Stimulated activated CD4-positive, alpha-beta T cell treated with anti-CD3 and anti-CD28 coated beads, Interleukin-1b, Interleukin-23, amount 100 ng/mL, for 24 hours (primary cell): ENCODE measurements at places on chromosomes 13 and 19.

GRCh38 chr13:42834946-42835345 lies 53.6 kb downstream of the FAM216B start:
- no peak for DNase-seq

DNA sequence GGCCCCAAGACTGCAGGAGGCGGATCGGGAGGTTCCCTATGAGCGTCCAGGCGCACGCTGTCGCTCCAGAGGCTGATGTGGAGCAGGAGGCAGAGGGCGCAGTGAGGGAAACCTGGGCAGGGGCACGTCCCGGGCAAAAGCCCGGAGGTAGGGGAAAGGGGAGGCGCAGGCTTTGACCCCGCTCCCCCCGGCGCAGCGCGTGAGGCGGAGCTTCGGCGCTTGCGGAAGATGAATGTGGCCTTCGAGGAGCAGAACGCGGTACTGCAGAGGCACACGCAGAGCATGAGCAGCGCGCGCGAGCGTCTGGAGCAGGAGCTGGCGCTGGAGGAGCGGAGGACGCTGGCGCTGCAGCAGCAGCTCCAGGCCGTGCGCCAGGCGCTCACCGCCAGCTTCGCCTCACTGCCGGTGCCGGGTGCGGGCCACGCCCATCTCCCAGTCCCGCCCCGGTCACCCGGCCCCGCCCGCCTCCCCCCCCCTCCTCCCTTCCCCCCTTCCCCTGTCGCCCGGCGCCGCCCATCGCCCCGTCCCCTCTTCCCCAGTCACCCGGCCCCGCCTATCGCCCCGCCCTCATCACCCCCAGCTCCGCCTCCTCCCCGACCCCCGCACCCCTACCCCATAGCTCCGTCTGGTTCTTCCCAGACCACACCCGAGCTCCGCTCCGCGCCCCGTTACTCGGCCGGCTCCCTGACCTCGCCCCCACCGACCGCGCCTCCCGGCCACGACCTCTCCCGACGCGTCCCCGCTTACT lies 4.1 kb downstream of the HMG20B start:
- no peak for DNase-seq

GRCh38 chr13:33258808-33259193 lies 26.8 kb downstream of the STARD13 start:
- DNase-seq, result no peak

GRCh38 chr13:98937911-98938381 lies 39.9 kb downstream of the DOCK9 start:
- no peak for DNase-seq

DNA sequence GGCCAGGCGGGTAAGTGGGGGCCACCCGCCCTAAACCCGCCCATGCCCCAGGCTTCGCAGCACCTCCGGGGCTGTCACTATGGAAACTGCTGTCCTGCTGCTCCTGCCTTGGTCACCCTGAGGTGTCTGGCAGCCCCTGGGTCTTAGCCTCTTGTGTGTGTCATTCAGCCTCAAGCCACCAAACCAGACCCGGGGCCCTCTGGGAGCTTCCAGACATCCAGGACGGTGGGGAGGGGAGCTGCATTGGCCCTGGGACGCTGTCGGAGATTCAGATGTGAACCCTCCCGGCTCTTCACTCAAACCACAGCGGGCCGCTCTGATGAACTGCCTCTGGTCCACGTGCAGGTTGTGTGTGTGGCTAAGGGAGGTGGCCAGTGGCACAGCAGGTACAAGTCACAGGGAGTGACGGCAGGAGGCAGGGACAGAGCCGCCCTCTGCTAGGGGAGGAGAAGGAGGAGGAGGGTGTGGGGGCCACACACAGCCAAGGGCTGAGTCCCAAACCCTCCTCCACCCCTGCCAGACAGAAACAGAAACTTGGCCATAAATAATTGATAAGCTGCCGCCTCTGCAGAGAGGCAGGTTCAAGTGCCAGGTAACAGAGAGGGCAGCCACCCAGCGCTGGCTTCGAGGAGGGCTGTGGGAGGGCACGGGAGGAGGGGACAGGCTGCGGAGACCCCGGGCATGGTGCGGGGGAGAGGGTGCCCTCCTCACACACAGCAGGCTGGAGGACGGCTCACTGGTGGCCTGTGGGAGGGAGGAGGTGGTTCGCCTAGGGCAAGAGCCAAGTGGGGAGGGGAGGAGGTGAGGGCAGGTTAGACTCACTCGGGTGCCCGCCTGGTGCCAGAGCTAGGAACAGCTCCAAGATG lies 8.0 kb downstream of the NANOS3 start:
- no peak for DNase-seq
